ENCODE measurements at places on chromosomes 12 and 14.

- DNase-seq = no peak
Measured at GRCh38 chr12:11689591-11690186, 40.2 kb downstream of the ETV6 start.

DNA sequence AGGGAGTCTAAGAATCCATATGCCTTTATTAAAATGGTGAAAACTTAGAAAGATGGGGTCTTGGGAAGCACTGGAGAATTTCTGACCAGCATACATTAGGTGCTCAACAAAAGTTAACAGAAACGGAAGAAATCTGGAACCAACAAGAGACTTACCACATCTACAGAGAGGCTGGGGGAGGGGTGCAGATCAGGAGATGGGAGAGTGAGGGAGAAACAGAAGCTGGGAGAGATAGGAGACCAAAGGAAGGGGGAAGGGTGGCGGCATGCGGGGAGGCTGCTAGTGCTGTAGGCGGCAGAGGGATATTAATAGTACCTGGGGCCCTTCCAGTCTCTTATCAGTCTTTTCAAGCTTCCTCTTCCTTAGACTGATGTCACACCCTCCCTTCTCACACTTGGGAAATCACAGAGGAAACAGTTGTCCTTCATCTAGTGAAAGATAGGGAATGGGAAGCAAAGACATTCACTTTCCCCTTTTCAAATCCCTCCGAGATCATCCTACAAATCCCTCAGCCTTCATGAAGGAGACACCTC lies 18.1 kb downstream of the ZBTB39 start:
- DNase-seq = no peak

- no peak for DNase-seq
Measured at GRCh38 chr12:75628916-75629315, 117.5 kb upstream of the KRR1 start.

- DNase-seq = no peak
Measured at GRCh38 chr12:130875193-130875592, 3.3 kb downstream of the RAN start.
